ENCODE measurements at places on chromosomes 5 and 9.

- peak; percentile 22 for DNase-seq
Observed at GRCh38 chr5:72137826-72138409, 30.6 kb downstream of the MAP1B start.

GRCh38 chr5:153964880-153965645 lies 73.6 kb downstream of the FAM114A2 start:
- peak; percentile 39 for DNase-seq

GRCh38 chr5:142360607-142361120 lies 35.8 kb upstream of the SPRY4 start:
- no peak for DNase-seq

GRCh38 chr5:169385636-169386035 lies 84.7 kb upstream of the SLIT3 start:
- DNase-seq, result no peak

- no peak for DNase-seq
Observed at GRCh38 chr5:79120221-79120620, 8.6 kb downstream of the BHMT start.

GRCh38 chr5:138408023-138408422 lies 30.8 kb upstream of the REEP2 start:
- peak; percentile 16 for DNase-seq

- DNase-seq, result peak; percentile 19
Observed at GRCh38 chr5:14250748-14251701, 107.9 kb downstream of the TRIO start.
